Tongue (tissue), 3 donors: ENCODE measurements at places on chromosomes 5 and 9.
A peak's percentile ranks its signal among the peaks of the same experiment; 100 is the strongest.

DNA sequence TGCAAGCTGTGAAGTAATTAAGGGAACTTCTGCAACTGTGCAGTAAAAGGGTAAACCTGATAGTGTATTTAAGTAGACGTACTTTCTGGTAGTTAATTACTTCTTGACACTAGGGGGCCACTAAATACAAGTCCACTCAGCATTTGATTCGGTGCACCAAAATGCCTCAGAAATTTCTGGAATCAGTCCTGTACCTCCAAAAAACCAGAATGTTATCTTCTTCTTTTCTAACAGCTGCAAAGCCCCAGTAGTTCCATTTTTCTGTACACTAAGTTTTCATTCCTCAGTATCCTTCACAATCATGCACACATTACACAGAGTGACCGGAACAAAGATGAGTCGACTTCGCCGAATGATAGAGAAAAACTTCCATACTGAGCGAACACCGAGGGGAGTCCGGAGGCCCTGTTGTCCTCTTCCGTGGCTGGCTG, 484 bp downstream of the GFM2 start:
- DNase-seq, result peak; percentile 69

- no peak for DNase-seq
Measured at GRCh38 chr9:104805441-104805840, 41.5 kb downstream of the NIPSNAP3B start.

DNA sequence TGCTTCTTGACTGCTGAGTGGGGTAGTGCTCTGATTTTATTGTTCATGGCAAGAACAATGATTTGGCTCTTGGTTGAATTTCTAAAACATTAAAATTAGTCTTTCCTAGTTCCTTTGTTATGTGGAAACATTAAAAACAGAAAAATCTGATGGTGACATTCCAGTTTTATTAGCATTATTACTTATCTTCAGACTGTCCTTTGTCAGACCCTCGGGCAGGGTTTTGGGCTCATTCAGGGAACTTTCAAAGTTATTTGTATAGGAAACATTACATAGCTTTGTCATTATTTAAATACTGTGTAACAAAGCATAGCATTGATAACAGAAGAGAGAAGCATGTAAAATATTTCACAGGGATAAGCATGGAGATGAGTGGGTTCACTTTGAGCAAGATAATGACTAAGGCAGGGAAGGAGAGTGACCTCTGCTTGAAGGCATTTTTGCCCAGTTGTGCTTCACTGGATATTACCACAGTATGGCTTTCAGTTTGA, 119.9 kb downstream of the KDM4C start:
- no peak for DNase-seq

DNA sequence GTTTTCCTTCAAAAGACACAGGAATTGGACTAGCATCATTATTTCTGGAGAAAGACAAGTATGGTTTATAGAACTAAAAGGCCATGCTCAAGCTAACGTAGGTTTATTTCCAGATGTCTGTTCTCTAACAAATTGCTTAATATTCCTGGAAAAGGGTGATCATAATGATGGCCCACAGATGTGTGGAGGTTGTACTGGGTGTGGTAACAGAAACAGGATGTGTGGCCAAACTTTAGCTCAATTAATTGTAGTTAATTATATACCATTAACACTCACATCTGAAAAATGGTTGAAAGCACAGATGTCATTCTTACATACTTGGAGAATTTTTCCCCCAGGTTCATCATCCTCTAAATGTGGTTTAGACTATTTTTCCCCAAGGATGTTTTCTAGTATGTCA, 292.7 kb upstream of the RASA1 start:
- DNase-seq, result no peak

DNA sequence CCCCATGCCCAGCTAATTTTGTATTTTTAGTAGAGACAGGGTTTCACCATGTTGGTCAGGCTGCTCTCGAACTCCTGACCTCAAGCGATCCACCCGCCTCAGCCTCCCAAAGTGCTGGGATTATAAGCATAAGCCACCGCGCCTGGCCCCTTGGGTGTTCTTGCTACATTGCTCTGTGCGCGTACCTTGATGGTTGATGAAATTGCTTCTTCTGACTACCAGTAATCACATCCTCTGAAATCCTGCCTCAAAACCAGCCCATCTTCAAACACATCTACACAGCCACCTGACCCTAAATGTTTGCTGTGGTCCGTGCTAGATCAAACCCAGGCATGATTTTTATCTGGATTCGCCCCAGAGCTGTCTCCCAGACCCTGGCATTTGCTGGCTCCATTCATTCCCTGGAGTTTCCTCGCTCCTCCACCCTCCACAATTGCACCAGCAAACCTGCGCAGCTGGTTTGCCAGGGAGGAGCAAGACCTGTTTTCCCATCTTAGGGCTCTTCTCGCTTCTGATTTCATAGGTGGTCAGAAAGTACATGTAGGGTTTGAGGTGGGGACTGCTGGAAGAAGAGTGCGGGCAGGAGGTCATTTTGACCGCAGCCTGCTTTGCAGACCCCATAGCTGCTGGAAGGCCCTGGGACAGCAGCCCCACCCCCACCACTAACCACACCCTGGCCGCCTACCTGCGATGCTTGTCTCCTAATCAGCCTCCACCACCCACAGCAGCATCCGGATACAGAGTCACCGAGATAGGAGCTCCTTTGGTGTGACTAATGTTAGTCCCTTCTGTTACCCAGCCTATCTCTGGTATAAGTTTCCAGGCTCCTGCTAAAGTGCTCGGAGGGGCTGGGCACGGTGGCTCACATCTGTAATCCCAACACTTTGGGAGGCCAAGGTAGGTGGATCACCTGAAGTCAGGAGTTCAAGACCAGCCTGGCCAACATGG, 22.7 kb downstream of the SWI5 start:
- peak; percentile 21 for DNase-seq

GRCh38 chr5:65483546-65484346, 2.0 kb upstream of the ADAMTS6 start:
- peak; percentile 80 for DNase-seq

DNA sequence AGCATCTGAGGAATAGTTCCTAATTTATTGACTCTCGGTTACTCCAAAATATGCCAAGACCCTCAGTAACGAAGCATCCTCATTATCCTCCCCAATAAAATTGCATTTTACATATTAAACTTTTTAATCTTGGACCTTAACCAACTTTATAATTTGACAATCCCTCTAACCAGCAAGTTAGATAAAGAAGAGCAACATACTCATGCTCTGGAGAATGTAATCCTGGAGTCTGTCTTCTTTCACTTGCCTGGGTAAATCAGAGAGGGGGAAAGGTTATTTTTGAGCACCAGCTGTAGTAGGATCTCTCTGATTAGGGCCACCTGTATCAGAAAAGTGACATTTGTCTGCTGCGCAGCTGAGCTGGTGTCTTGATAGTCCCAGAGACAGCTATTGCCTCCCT, 59.8 kb downstream of the NDFIP1 start:
- no peak for DNase-seq

- DNase-seq, result no peak
Measured at GRCh38 chr5:67100301-67100700, 96.3 kb downstream of the CD180 start.

- no peak for DNase-seq
Measured at GRCh38 chr9:128600099-128600498, 47.7 kb downstream of the SPTAN1 start.

GRCh38 chr9:72297516-72297915, 67.5 kb downstream of the ZFAND5 start:
- DNase-seq, result no peak

DNA sequence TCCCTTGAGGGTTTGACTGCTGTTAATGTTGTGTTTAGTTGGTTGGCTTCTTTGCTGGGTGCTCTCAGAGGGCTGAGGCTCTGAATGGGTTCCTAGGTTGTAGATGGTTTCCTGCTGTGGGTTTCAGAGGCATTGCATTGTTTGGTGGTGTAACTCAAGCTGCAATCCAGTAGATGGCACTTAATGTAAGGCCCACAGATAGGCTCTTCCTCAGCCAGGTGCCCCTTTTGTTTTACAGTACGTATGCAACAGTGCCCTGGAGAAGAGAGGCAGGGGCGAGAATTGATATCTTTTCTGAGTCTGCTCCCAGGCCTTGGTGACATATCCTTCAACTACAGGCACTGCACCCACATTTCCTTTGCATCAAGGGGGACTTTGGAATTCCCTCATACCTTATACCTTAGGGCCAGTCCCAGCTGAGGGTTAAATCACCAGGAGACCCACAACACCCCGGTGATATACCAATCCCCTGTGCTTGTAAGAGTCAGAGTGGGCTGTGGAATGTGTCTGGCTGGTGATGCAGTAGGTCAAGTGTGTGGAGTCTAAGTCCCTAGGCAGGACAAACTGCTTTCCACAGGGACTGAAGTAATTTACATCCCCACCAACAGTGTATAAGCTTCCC, 7.0 kb upstream of the UGT3A2 start:
- no peak for DNase-seq

GRCh38 chr5:59673438-59674058, 220.0 kb downstream of the PDE4D start:
- DNase-seq, result peak; percentile 80

- no peak for DNase-seq
Measured at GRCh38 chr5:112381521-112381920, 37.6 kb downstream of the EPB41L4A start.

DNA sequence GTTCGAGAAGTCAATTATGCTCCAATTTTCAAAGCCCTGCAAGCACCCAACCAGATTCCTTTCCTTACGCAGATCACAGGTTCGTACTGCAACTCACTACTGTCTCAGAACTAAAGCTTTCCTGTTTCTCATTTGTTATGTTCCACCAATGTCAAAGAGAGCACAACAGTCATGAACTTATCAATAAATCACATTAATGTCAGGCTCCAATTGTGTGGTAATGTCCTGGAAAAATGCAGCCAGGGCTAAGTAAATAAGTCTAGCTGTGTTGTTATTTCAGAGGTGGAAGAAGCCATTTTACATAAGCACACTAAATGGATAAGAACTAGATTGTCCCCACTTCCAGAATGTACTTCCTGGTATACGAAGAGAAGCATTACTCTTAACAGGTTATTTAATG, 488.6 kb upstream of the PTGER4 start:
- no peak for DNase-seq

GRCh38 chr9:34034698-34035065, 14.0 kb downstream of the UBAP2 start:
- DNase-seq, result no peak

GRCh38 chr9:76542360-76542759, 83.4 kb downstream of the GCNT1 start:
- peak; percentile 24 for DNase-seq

- DNase-seq, result no peak
Measured at GRCh38 chr9:22124263-22125011, 115.3 kb upstream of the CDKN2B start.

- no peak for DNase-seq
Measured at GRCh38 chr9:129224618-129225489, 46.8 kb upstream of the IER5L start.

DNA sequence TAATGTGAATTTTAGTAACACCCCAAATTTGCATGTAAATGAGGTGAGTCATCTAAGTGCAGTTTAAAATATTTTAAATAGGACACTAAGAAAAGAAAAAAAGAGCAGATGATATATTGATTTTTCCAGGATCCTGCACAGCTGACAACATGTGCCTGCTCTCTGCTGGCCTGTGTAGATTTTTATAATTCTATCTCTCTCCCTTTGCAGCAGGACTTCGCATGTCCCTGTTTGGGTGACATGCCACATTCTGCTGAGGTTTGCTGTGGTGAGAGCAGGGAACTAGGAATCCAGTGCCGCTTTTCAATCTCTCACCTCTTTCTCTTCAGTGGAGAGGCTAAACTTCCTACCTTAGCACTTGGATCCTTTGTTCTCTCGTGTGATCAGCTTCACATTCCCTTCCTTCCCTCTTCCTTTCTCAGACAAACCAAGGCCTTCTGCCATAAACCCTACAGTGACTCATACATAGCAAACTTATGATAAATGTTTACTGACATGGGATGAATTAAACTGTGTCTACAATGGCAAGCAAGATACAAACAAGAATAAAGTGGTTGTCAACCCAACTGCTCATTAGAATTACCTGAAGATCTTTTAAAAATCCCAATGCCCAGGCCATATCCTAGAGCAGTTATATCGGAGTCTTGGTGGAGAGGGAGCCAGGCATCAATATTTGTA, 198.8 kb upstream of the EFNA5 start:
- no peak for DNase-seq

DNA sequence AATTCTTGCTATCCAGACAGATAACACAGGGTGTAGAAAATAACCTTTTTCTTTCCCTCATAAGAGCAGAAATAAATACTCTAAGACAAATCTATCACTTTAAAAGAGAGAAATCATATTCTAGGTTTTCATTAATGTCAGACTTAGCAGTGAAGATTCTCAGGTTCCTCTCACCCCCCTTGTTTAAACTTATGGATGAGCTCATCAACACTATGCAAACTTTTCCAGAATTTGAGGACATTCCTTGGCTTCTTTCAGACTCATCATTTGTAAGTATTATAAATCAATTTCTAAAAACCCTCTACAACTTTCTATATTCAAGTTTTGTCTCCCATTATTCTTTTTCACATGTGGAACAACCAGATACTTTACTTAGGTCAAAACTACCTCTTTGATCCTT, 374.9 kb upstream of the TRPC7 start:
- no peak for DNase-seq

DNA sequence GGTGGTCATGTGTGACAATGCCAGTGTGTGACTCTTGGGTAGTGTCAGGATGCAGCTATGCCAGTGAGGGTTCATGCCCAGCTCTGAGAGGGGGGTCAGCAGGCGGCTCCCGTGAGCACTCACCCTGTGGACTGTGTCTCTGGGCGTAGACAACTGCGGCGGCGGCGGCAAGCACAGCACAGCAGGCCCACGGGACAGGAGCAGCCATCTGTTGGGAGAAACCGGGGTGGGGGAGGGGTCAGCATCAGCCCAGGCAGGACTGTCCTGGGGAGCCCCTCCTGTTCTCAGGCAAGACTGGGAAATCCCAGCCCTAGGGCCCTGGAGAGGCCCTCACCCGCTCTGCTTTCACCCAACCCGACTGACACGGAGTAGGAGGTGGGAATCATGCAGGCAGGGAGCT, 20.8 kb downstream of the CNTFR start:
- no peak for DNase-seq

GRCh38 chr9:96150324-96151227, 151.4 kb downstream of the HSD17B3 start:
- DNase-seq, result no peak

GRCh38 chr5:90740244-90740799, 181.7 kb downstream of the ADGRV1 start:
- DNase-seq, result no peak

DNA sequence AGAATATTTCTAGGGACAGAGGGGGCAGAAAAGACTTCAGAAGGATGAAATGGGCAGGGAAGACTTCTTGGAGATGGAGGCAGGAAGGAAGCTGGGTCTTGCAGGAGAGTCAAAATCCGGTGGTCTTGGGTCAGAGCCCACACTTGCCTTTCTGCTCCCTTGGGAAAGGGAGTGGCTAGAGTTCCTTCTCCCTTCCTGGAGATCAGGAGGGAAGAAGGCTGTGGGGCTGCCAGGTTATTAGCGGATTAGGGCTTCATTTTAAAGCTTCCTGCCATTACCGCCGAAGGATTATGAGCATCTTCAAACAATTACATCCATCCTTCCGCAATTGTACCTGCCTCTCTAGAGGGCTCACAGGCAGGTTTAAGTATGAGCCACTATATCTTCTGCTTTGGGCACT, 19.2 kb upstream of the SYNPO start:
- no peak for DNase-seq
